ENCODE measurements at places on chromosomes 5 and 9.

GRCh38 chr9:32705059-32705458 is 69.6 kb upstream of the TAF1L start:
- DNase-seq: no peak

GRCh38 chr5:124121198-124121597 is 609.2 kb downstream of the CSNK1G3 start:
- DNase-seq: no peak

DNA sequence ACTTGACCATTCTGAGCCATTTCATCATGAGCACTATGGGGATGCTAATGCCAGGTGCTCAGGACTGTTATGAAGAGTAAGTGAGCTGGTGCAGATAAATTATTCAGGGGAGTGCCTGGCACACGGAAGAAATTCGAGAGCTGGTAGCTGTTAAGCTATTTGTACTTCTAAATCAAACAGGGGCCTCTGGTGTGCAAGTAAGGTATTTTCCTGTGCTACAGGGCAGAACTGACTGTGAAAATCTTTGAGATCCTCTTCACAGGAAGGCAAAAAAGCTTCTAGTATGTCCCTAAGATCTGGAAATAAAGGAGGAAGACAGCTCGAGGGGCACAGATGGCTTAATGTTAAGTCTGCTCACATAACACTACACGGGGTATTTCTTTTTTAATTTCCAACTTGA is 106.3 kb upstream of the SPOCK1 start:
- no peak for DNase-seq

GRCh38 chr9:92517046-92517445 is 18.7 kb downstream of the ECM2 start:
- DNase-seq: no peak

DNA sequence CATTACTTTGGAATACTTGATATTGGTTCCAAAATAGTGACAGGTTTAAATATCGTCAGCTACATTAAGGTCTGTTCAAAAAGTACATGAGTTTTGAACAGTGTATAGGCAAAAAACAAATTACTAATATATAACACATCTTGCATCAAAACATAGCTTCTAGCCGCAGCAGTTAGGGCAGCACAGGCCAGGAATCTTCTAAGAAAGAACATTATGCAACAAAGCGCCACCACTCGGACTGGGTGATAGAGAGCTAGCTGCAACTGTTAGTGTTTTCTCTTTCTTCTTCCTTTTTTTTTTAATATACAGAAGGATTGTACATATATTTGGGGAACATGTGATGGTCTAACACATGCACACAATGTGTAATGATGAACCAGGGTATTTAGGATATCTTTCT is 504.5 kb downstream of the NR2F1-AS1 start:
- DNase-seq: no peak

DNA sequence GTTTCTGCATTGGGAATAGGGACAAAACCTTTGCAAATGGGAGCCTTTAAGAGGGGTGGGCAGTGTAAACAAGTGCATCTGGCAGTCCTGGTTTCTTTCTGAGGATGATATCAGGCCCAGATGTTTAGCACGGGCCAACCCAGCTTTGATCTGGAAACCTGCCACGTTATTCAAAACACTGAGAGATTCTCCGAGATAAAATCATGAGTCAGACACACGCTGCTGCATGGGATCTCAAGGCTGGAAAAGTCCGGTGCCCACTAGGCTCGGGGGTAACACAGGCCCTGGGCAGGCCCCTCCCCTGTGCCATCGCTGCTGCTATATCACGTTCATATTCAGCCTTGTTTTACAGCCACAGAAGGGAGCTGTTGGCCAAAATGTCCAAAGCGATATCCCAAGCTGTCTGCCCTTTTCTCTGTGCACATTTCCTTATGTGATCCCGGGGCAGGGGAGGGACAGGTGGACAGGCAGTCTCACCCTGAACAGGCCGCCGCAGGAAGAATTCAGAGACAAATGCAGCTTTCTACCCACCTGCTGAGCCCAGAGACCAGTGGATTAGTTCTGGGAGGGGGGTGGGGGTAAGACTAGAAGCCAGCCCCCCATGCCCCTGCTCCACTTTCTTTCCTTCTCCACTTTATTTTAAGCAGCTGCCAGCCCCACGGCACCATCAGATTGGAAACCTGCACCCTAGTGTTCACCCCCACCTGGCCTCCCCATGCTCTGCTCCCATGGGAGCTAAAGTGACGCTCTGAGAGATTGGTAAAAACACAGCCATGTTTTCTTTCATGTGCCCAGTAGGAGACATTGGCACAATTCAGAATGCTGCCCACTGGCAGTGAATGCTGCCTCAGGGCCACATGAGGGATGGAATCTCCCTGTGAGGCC is 63.1 kb downstream of the TMOD1 start:
- no peak for DNase-seq

DNA sequence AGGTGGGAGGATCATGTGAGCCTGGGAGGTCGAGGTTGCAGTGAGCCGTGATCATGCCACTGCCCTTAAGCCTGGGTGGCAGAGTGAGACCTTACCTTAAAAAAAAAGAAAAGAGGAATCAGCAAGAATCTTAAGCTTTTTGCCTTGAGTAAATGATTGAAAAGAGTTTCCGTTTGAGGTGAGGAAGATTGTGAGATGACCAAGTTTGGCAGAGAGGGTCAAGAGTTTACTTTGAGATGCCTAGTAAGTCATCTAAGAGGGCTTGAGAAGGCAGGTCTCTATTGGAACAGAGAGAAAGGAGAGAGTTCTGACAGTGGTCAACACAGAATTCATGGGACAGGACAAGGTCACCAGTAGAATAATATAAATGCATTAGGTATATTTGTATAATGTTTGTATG is 572.1 kb downstream of the TLE4 start:
- DNase-seq: no peak

DNA sequence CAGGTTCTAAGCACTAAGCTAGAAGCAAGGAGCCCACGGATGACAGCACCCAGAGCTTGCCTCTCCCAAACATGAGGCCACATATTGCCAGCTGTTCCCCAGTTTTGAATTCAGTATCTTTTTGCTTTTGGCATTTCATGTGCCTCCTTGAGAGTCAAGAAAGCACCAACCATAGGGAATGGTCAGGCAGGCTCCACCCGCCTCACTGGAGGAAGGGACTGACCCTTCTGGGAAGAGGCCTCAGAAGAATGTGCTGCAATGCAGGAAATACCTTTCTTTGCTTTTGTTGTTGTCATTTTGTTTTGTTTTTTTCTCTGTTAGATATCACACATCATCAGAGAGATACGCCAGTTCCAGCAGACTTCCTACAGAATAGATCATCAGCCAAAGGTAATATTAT is 13.7 kb upstream of the CKMT2 start:
- DNase-seq: no peak

DNA sequence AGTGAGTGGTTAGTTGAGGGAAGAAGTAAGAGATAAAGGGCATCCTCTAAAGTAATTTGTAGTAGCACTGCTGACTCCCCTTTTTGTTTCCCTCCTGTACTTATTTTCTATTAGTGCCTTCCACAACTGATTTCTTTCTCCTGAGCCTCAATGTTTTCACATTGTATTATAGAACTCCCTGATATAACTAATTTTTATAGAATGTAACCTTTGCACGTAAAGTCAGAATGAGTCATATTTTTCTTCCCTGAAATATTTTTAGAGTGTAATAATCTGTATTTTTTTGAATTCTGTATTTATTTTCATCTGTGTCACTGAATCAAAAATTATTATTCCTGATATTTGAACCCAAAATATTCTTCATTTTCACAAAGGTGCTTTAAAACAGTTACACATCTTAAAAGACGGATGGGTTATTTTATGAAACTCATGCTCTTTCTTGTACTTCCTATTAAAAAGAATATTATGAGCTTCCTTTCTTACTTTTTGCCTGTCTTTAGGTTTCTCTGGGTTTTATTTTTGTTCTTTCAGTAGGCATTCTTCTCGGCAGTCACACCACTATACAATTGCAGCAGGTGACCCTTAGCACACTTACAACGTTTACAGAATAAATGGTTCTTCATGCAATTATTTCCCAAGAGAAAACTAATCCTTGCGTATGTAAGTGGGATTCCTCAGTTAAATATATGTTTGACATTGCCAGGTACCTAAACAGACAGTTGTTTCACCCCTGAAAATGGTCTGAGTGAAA is 30.5 kb upstream of the DMRTA1 start:
- DNase-seq: no peak

All from NCI-H510A (cell line).